Fibroblast of the conjunctiva (primary cell): ENCODE measurements at places on chromosomes 11 and 22.

DNA sequence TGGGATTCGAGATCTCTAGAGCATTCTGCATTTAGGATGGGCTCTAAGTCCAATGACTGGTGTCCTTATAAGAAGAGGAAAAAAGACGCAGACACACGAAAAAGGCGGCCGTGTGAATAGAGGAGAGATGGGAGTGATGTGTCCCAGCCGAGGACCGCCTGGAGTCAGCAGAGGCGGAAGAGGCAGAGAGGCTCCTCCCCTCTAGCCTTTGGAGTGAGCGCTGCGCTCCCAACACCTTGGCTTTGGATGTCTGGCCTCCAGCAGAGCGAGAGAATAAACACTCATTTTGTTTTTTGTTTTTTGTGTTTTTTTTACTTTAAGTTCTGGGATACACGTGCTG is 83.0 kb upstream of the RTL6 start:
- no peak for DNase-seq

- no peak for DNase-seq
These were observed 14.9 kb upstream of the SLC22A6 start for GRCh38 chr11:62999649-63000048.

- no peak for DNase-seq
These were observed 36.7 kb upstream of the ADSL start for GRCh38 chr22:40309631-40310030.

GRCh38 chr11:134791102-134791501 is 379.1 kb upstream of the B3GAT1 start:
- no peak for DNase-seq

GRCh38 chr22:20027966-20028854 is 7.3 kb downstream of the TANGO2 start:
- no peak for DNase-seq

GRCh38 chr11:44364596-44364995 is 54.7 kb upstream of the ALX4 start:
- no peak for DNase-seq

DNA sequence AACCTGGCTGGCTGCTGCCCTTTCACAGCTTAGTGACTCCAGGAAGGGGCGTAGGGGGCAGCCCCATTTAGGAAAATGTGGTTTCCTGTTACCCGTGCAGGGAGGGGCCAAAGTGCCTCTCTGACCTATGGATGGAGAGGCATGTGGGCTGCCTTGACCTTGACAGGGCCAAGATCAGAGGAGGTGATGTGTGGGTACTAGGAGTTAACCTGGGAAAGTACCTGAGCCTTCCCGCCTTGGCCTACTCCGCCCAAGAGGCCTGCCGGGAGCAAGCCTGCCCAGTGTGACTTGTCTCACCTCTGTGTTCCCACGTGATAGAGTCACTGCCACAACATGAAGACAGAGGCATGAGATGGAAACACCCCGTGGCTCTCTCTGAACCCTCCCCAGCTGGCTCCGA is 33.4 kb downstream of the GRAMD4 start:
- no peak for DNase-seq

GRCh38 chr11:111520560-111520959 is 6.0 kb downstream of the HOATZ start:
- DNase-seq, result peak; percentile 51

- no peak for DNase-seq
These were observed 28.0 kb downstream of the TOLLIP start for GRCh38 chr11:1281326-1281973.

GRCh38 chr22:41478891-41479521 is 10.1 kb downstream of the ACO2 start:
- DNase-seq, result peak; percentile 83

GRCh38 chr11:34823197-34823596 is 93.0 kb downstream of the APIP start:
- DNase-seq, result no peak

DNA sequence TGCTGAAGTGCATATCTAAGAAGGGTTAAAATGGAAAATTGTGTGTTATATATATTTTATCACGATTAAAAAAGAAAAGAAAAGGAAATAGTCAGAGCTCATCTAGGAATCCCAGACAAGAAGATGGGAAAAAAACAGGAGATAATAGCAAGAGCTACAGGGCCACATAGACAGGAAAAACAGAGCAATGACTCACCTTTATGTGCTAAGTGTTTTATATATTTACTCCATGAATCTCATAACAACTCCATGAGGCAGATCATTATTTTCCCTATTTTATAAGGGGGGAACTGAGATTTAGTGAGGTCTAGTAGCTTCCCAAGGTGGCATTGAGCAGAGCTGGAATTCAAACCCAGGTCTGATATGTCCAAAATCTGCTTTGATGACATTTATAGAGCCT is 18.1 kb upstream of the ELF5 start:
- no peak for DNase-seq

- DNase-seq, result peak; percentile 80
These were observed 2.9 kb upstream of the SERPINH1 start for GRCh38 chr11:75558939-75559843.

- DNase-seq, result peak; percentile 93
These were observed 189.9 kb downstream of the ARHGAP42 start for GRCh38 chr11:100876815-100877520.

DNA sequence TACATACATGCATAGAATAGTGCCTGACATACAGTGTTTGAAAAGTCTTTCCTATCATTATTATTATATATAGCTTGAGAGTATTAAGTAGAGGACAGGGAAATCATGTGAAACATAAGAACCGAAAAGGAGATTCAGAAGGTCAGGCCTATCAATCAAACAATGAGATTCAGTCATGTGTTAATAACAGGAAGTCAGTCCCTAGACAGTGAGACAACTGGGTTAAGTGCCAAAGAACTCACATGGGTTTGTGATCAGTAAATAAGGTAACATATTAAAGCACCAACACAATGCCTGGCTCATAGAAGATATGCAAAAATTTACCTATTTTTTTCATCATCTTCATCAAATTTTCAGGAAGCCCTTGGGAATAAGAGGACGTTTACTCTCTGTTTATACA is 174.3 kb upstream of the FAT3 start:
- DNase-seq, result no peak

GRCh38 chr11:134394311-134394710 is 17.7 kb downstream of the B3GAT1 start:
- DNase-seq, result no peak

GRCh38 chr11:23673366-23673765 is 813.1 kb upstream of the CCDC179 start:
- no peak for DNase-seq

DNA sequence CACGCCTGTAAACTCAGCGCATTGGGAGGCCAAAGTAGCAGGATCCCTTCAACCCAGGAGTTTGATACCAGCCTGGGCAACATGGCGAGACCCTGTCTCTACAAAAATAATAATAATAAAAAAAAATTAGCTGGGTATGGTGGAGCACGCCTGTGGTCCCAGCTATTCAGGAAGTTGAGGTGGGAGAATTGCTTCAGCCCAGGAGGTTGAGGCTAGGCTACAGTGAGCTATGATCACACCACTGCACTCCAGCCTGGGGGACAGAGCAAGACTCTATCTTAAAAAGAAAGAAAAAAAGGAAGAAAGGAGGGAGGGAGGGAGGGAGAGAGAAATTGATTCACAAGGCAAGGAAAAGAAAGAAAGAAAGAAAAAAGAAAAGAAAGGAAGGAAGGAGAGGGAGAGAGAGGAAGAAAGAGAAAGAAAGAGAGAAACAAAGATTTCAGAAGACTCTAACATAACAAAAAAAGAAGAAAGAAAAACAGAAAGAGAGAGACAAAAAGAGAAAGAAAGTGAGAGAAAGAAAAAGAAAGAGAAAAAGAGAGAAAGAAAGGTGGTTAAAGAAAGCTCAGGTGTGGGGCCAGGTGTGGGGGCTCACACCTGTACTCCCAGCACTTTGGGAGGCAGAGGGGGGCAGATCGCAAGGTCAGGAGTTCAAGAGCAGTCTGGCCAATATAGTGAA is 37.3 kb upstream of the MYH9 start:
- DNase-seq, result no peak

- no peak for DNase-seq
These were observed 48.8 kb downstream of the MAPK1 start for GRCh38 chr22:21818487-21819182.

DNA sequence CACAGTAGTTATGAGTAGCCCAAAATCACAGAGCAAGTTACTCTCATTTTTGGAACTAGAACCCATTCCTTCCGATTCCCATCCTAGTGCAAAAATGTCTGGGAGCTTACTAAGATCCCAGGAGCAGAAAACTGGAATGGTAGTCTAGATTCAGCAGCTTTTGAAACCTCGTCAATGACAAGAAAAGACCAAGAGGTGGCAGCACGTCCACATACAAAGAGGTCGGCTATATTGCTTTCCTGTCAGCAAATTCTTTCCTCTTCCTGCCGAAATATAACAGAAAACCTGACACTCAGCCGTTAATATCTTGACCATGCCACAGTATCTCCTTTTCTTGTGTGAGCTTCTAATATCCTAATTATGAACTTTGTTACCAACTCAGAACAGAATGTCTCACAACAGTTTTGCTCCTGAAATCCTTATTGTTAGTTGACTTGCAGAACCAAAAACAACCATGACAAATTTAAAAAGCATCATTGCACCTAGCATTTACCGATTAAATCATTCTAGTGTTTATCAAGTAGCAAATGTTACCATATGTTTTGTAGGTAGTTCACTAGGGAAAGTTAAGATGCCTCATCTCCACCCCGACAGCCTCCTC is 92.8 kb upstream of the OR9G4 start:
- peak; percentile 47 for DNase-seq

DNA sequence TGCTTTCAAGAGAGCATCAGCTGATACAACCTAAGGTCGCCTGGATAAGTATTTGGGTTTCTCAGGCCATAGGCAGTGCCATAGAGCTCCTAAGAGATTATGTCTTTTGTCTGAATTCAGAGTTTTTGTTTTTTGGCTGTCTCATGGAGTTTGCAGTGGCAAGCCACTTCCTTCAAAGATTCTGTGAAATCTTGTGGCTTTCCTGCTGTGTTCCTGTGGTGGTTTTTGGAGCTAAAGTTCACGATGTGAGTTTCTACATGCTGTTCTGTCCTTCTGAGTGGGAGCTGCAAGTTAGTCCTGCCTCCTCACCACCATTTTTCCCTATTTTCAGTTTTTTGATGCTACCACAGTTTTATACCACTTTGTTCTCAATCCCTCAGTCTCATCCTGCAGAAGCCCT is 111.4 kb downstream of the COMMD9 start:
- DNase-seq, result no peak

- DNase-seq, result no peak
These were observed 17.8 kb upstream of the SYVN1 start for GRCh38 chr11:65152122-65152521.

- no peak for DNase-seq
These were observed 23.8 kb downstream of the FLRT1 start for GRCh38 chr11:64059339-64060140.

DNA sequence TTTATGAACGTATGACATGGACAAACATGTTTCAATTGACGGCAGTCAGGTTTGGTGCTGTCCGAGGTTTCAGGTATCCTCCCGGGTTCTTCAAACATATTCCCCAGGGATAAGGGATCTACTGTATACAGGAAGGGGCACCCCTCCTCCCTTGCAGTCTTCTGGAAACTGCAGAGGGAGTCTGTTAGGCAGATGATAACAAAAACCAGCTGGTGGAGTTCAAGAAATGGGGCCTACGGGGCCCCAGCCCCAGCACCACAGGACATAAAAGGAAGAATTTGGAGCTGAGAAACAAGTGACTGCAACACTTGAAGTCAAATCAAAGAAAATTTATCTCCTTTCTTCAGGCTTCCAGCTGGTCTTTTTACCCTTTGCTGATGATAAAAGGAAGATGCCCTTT is 32.1 kb downstream of the SNU13 start:
- no peak for DNase-seq

DNA sequence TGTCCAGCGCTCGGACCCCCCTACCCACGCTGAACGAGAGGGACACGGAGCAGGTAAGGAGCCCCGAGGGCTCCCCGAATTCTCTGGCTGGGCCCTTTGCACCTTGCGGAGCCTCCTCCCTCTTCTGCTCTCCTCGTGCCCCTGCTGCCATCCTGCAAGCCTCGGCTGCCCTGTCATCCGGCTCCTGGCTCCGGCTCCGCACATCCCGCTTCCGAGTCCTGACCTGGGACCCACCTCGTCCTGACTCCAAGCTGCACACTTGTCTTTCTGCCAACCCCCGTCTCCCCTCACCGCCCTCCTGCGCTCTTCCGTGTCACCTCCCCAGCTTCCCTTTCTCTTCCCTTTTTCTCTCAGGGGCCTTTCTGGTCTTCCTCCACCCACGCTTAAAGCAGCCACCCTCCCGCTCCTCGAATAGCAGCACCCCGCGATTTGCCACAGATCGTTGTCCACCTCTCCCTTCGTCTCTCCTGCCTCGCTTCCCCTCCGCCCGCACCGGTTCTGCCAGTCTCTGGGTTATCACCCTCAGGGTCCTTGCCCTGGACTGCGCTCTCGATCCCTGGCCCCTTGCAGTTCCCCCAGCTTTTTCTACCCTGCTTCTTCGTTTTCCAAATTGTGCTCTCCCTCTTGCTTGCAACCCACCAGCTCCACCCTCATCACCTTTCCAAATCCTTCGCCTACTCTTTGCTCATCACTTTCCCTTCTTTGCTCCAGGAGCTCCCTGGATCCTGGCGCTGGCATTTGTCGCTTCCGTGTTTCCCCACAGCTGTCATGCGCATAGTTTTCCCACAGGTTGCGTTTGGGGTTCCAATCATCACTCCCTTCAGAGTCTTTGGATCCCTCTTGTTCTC is 822 bp downstream of the MARK2 start:
- no peak for DNase-seq

GRCh38 chr11:14253840-14254239 is 105.1 kb downstream of the RRAS2 start:
- no peak for DNase-seq

GRCh38 chr11:117080370-117080769 is 17.9 kb downstream of the SIK3 start:
- DNase-seq, result no peak

DNA sequence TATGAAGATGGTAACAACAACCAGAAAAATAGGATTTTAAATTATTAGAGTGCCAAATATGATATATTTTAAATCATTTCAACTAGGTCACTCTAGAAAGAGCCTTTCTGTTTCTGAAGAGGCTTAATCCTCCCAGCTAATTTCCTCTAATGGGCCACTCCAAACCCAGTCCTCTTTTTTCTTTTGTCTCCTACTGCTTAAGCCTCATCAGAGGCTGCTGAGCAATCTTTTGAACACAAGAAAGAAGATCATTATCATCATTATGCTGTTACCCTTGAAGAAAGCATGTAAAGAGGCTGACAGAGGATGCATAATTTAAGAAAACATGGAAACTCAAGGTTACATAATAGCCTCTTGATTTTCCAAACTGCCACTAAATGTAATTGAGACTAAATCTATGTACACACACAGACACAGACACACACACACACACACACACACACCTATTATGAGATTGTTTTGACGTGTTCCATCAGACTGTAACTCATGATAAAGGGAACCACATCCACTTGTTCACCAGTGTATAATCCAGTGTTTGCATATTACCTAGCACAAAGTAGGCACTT is 519.6 kb downstream of the METTL15 start:
- no peak for DNase-seq

DNA sequence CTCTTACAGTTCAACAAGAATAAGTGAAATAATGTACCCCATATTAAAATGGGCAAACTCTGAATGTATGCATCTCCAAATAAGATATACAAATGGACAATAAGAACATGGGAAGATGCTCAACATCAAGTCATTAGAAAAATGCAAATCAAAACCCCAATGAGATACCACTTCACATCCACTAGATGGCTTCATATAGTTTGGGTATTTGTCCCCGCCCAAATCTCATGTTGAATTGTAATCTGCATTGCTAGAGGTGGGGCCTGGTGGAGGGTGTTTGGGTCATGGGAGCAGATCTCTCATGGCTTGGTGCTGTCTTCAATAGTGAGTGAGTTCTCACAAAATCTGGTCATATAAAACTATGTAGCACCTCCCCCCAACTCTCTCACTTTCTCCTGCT is 5.7 kb downstream of the MPZL2 start:
- no peak for DNase-seq
